Coronary artery (tissue), 2 donors: ENCODE measurements at places on chromosomes 2 and 18.

DNA sequence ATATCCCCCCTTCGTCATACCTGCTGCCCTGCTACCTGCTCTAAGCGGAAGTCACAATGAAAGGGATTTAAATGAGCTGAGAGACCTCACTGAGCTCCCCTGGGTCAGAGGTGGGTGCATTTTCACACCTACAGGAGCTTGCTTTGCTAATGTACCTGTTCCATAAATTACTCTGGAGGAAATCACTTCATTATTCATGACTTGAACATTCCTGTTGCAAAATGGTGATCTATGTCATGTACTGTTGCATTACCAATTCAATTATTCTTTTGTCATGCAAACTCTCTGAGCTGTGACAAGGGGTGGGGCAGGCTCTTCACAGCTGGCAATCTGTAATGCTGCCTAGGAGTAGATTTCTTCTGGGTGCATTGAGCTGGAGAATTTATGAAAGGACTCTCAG is 761.3 kb downstream of the TSN start:
- DNase-seq: no peak

DNA sequence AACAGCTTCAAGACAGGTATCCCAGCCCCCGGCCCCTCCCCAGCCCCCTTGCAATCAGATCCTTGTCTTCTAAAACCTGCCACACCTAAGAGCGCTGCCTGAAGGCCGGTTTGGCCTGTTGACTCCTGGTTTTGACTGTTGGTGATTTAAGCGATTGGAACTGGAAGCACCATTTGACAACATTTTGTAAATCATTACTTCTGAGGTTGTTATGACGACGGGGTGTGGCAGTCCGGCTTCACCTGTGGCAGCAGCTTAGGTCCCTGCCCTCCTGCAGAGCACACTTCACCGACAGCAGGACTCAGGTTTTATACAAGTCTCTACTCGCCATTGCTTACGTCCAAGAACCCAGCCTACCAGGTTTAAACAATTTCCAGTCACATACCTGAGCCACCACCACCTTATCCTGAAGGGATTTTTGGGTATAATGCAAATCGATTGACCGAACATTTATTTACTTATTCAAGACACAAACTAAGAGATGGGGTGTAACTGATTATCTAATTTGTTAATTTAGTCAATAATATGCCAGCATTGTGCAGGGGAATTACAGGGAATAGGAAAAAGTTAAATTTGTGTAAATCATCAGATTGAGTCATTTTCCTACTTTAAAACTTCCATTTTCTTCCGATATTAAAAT is 707 bp upstream of the DGUOK start:
- DNase-seq: no peak

DNA sequence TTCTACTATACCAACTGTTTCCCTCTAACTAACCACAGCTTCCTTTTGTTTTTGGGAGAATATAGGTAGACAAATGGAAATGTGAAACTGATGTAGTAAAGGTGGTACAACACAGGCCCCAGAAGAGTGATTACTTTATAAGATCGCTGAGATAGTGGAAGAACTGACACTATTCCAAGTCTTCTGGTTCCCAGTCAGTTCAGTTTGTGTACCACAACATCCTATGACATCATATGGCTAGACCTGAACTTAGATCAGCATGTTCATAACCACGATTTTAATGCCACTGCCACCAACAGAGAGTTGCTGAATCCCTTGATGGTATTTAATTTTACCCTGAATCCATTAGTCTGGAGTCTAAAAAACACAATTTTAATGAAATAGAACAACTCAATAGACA is 328.9 kb downstream of the GPD2 start:
- no peak for DNase-seq

DNA sequence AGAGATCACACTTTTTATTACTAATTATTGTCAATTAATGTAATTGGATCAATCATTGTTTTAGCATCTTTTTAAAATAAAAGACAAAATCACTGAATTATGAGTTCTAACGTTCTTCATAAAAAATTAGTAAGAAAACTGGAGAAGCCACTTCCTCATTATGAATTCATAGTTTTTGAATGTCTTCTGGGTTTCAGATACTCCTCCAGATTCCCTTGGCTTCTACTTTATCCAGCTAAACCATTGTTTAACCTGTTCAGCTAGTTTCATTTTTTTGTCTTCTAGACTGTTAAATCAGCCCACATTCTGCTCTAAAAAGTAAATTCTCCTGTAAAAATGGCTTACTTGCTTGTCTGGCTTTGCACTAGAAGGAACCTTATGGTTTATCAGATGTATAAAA is 753.4 kb upstream of the ACVR2A start:
- no peak for DNase-seq

DNA sequence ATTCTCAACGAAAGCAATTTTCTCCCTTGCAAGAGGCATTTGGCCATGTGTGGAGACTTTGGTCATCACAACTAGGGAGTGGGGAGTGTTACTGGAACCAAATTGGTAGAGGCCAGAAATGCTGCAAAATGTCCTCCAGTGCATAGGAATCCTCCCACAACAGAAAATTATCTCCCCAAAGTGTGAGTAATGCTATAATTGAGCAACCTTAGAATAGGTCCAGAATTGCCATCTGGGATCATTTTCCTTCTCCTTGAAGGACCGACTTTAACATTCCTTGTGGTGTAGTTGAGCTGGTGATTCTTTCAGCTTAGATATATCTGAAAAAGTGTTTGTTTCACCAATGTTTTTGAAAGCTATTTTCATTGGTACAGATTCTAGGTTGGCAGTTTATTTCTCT is 111.2 kb upstream of the SMIM21 start:
- DNase-seq: no peak

GRCh38 chr2:30382995-30383394 is 64.1 kb upstream of the LCLAT1 start:
- no peak for DNase-seq

GRCh38 chr18:10317864-10318690 is 136.4 kb upstream of the APCDD1 start:
- DNase-seq: no peak

- no peak for DNase-seq
Observed at GRCh38 chr2:10276481-10277292, 26.0 kb upstream of the HPCAL1 start.

DNA sequence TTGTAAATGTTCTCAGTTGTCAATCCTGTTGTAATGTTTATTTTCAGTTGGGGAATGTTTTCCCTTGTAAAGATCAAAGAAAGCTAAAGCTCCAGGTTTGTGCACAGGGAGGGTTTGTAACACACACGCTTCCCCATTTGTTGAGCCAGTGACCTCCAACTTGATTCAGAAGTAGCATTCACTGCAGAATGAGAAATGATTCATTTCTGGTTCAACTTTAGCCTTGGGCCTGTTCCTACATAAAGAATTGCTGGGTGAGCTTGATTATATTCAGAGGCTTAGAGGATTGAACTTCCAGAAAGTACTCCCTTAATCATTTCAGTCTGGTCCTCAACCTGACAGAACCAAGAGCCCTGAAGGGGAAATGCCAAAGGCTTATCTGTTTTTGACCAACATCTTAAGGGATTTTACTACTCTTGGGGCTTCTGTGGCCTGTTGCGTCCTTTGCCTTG is 70.6 kb upstream of the CAVIN2 start:
- DNase-seq: no peak

GRCh38 chr2:235752846-235753245 is 259.0 kb downstream of the AGAP1 start:
- no peak for DNase-seq

GRCh38 chr2:11100976-11101375 is 54.3 kb upstream of the SLC66A3 start:
- no peak for DNase-seq

GRCh38 chr2:48175656-48176055 is 269.4 kb upstream of the FBXO11 start:
- DNase-seq: no peak

DNA sequence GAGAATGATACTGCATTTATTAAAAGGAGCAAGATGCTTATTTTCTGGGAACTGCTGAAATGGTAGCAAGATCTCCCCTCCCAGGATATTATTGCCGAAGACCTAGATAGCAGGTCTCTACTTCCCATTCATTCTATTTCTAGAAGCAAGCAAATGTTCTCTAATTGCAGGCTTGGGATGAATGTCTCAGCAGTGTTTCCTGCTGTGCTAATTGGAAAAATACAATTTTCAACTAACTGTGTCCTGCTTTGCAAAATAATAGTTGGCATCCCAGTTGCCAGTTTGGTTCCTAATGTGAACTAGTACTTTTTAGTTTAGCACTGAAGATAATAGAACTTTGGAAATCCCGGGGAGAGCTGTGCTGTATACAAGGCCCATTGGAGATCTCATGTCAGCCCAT is 26.1 kb downstream of the SLC20A1 start:
- DNase-seq: no peak

- no peak for DNase-seq
Observed at GRCh38 chr2:180205621-180206235, 198.6 kb upstream of the CWC22 start.

DNA sequence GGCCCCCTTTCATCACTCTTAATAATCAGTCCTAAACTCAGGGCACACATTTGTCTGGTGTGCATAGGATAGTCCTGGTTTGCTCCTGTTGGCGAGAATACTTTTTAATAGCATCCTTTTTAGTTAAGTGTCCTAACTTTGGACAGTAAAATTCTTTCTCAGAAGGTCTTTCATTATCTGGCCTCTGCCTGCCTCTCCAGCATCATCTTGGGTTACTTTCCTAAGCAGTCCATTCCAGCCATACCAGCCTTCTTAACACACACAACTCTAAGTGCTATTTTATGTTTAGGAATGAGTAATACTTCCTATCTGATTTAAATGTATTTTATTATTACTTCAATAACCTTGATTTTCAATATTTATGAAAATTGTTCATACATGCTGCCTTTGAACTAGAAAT is 151.0 kb downstream of the ACOXL start:
- no peak for DNase-seq

GRCh38 chr2:65724336-65724735 is 291.9 kb upstream of the SPRED2 start:
- DNase-seq: no peak

GRCh38 chr2:205878999-205879762 is 196.9 kb downstream of the NRP2 start:
- DNase-seq: no peak

DNA sequence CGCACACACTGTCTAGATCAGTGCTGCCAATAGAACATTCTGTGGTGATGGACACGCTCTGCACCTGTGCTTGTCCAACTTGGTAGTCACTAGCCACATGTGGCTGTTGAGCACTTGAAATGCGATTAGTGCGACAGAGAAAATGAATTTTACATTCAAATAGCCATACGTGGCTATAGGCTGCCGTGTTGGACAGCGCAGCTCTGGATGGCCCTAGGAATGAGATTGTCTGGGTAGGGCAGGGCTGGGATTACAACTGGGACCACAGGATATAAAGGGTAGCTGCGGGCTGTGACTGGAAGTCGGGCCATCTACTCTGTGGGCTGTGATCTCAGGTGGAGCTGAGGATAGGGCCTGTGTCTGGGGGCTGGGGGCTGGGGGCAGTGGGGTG is 5.2 kb downstream of the ASIC4 start:
- DNase-seq: no peak

- no peak for DNase-seq
Observed at GRCh38 chr2:231163011-231163410, 35.4 kb upstream of the ARMC9 start.

DNA sequence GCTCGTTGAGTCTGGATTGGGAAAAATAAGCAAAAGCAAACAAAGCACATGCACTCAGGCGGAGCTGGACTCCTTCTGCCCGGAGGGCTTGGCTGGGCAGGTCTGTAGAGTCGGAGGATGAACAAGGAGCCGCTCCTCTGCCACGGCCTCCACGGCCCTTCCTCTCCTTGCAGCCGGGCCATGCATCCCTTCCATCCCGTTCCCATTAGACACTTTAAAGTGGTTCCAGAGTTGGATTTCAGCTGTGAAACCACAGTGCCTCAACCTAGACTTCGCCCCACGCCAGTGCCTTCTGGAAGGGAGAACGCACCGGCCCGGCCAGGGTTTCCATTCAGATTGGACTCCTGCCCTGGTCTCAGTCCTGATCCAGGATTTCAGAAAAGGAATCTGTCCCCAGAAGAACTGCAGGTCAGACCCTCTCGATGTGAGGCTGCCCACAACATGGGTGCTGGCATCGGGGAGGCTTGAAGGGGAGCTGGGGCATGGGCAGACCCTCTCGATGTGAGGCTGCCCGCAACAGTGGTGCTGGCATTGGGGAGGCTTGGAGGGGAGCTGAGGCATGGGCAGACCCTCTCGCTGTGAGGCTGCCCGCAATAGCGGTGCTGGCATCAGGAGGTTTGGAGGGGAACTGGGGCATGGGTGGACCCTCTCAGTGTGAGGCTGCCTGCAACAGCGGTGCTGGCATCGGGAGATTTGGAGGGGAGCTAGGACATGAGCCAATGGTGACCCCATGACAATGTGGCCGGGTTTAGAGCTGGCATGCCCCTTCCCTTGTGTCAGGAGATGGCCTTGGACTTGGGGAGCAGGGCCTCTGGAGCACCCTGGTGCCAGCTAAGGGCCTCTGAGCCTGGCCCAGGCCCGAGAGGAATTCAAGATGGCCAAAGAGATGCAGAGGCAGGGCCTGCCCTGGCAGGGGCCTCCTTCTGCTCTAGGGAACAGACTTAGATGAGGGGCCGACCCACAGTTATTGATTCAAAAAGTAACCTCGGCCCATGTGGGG is 304.5 kb downstream of the NDUFA10 start:
- DNase-seq: peak; percentile 49

- DNase-seq: no peak
Observed at GRCh38 chr2:201964631-201965206, 68.9 kb upstream of the FZD7 start.

DNA sequence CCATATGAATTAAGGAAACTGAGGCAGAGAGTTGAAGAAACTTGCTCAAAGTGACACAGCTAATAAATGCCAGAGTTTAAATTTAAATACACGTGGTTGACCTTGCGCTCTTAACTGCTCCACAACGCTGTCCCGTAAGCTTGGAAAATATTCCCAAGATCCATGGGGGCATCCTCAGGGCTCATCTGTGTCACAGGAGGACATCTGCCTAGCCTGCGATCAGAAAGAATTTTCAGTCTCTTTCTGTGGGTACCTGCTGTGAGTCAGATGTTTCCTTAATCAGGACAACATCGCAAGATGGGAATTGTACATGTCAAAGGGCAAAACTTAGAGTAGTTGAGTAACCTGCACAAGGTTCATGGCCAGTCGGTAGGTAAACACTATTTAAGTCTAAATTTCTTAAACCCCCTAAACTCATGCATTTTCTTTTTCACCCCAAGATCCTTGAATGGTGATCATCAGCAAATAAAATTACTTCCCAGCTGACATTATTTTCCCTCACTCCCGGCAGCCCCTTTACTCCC is 1.4 kb downstream of the CMPK2 start:
- DNase-seq: no peak

GRCh38 chr18:1906421-1906820 is 664.9 kb downstream of the METTL4 start:
- no peak for DNase-seq

GRCh38 chr18:3879836-3880120 is 429.8 kb downstream of the TGIF1 start:
- DNase-seq: no peak

DNA sequence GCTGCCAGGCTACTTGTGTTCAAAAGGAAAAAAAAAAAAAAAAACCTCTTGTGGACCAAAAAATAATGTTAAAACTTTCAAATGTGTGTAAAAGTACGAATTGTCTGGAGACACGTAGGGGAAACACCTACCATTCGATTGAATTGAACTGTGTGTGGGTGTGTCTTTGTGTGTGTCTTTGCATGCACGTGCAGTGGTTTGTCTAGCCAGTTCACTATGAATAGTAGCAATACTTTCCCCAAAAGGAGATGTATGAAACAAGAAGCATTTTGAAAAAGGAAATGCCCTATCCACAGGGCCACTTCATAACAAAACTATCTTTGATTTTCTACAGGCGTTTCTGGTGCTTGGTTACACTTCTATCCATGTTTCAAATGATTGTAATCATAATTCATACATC is 186.8 kb downstream of the RPRM start:
- DNase-seq: no peak
